Renal cortex interstitium (tissue), 15 donors: ENCODE measurements at places on chromosomes 11 and 22. TPM values are rescaled to one million over a fixed set of nuclear protein-coding genes. Genes with fewer than 3 reads are reported as not detected.

MYO7A gene
- polyA plus RNA-seq, result 6.1 TPM

PGA4 gene
- polyA plus RNA-seq, result 0.16 TPM

CYB5R2 gene
- polyA plus RNA-seq, result 27.3 TPM

KRTAP5-10 gene
- 0.44 TPM for polyA plus RNA-seq

OR51M1 gene
- not detected for polyA plus RNA-seq

PRODH gene
- polyA plus RNA-seq, result 25.2 TPM

H19 gene
- 2,437 TPM for polyA plus RNA-seq

C11orf87 gene
- 0.12 TPM for polyA plus RNA-seq

MS4A8 gene
- polyA plus RNA-seq, result not detected

OR5P2 gene
- not detected for polyA plus RNA-seq

DNAJB7 gene
- 0.29 TPM for polyA plus RNA-seq

CHRM1 gene
- polyA plus RNA-seq, result not detected

ACR gene
- 0.27 TPM for polyA plus RNA-seq

TSPAN32 gene
- polyA plus RNA-seq, result 2.7 TPM

B3GAT3 gene
- 20.8 TPM for polyA plus RNA-seq

UBQLNL gene
- polyA plus RNA-seq, result 0.62 TPM

OR5D16 gene
- polyA plus RNA-seq, result not detected

HPX gene
- 3.2 TPM for polyA plus RNA-seq

CDK2AP2 gene
- 69.5 TPM for polyA plus RNA-seq

GRM5 gene
- polyA plus RNA-seq, result 0.19 TPM

NOX4 gene
- 54.0 TPM for polyA plus RNA-seq

SAA4 gene
- not detected for polyA plus RNA-seq

LINC01488 gene
- polyA plus RNA-seq, result 0.09 TPM

LIN7C gene
- polyA plus RNA-seq, result 27.0 TPM

KDM4E gene
- 0.20 TPM for polyA plus RNA-seq

OR2AG2 gene
- polyA plus RNA-seq, result 0.09 TPM

ACAD8 gene
- 52.7 TPM for polyA plus RNA-seq

VWCE gene
- 3.1 TPM for polyA plus RNA-seq

TRIM6 gene
- 22.2 TPM for polyA plus RNA-seq
